NK-92 treated with Interleukin-12 subunit alpha and Interleukin-12 subunit beta, amount 100 ng/mL, for 24 hours (cell line): ENCODE measurements at places on chromosomes 6 and 20.

DNA sequence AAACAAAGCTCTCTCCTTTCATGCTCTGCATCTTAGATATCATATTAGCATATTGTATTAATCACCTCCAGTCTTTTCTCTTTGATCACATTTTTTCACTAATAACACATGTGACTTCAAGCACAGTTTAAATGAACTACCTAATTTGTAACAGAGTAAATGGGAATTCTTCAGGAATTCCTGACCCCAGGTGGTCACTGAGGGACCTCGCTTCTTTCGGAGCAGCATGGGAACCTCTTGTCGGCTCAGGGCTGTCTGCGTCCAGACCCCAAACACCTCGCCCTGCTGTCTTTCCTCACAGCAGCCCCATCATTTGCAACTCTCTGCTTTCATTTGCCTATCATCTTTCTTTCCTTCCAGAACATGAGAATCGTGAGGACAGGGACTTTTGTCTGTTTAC, 103.5 kb downstream of the DACT2 start:
- DNase-seq: no peak

GRCh38 chr6:75481936-75482593, 11.5 kb downstream of the FILIP1 start:
- no peak for DNase-seq

GRCh38 chr20:7161690-7162089, 394.2 kb downstream of the BMP2 start:
- no peak for DNase-seq

DNA sequence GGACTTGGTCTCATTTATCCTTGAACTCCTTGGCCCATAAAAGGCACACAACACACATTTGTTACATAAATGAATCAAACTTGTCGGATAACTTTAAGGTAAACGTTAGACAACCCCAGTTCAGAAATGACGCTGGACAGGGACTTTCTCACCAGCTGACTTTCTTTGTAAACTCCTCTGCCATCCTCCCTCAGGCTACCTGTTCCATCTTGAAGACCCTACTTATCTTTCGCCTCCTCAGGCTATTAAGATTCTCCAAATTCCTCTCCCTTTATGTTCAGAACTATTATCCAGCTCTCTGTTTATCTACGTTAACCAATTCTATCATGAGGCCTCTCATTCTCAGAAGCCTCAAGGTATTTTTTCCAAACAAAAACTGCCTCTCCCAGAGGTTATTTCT, 47.7 kb upstream of the KIF16B start:
- DNase-seq: no peak

- DNase-seq: no peak
Observed at GRCh38 chr20:5085380-5085779, 34.4 kb downstream of the PCNA start.

DNA sequence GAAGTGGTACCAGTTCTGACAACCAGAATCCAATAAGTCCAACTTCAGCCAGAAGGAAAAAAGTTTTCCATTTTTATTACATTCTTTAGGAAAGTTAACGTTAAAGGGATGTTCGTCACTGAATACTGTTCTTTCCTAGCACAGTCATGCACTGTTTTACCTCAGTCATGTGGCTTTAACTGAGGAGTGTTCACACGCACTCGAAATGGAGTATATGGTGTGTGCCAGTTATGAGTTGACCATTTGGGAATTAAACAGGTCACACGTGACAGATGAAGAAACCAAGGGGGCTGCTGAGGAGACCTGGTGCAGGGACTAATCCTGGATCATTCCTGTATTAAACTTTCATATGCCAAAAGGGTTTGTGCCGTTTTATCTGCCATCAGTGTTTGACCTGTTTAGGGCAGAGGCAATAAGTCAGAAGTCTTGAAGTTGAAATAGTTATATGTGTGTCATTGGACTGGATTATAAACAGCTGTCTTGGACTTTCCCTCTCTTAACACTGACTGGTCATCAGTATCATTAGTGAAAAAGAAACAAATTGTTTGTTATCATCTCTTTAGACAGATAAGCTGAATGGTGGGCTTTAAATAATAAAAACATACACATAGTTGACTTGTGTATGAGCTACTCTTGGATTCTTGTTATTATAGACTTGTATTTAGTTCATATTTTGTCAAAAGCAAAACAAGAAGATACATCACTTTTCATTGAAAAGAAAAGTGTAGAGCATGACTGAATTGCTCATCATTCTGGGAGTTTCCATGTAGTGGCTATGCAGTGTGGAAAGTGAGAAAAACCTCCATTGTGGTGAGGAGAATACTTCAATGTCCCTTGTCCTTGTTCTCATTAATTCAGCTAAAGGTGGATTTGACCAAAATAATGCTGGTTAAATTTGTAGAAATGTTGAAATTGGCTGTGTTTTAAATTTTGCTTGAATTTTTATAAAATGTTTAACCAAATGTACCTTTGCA, 123.5 kb upstream of the SAMD5 start:
- no peak for DNase-seq

DNA sequence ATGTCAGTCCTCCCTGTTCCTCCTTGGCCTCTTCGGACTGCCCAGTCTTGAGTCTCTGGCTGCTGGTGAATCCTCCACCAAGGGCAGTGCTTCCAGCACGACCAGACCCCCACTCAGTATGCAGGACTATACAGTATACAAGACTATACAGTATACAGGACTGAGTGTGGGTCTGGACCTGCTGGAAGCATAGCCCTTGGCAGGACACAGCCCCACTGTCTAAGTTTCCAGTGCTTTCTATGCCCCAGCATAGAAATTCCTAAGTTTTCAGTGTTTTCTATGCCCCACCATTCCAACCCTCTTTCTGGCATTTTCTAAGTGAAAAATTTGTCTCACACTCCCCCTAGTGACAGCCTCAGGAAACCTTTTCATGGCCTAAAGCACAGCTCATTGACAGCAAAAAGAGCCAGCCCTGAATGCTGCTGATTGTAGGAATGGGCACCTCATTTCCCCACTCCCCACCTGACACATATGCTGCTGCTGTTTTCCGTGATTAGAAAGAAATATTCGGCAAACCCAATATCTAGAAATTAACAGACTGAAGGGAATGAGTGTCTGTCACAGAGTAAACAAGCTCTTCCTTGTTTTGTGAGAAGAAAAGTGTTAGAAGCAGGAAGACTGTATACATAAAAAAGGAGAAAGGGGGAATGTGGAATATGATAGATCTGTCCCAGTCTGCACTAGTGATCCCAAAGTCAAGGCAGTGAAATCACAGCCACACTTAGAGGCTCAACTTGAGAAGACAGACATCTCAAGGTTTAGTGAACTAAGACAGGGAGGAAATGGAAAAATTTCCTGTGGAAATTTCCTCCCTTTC, 206.9 kb downstream of the IBTK start:
- DNase-seq: no peak

GRCh38 chr6:11810039-11810541, 31.5 kb upstream of the ADTRP start:
- no peak for DNase-seq

- DNase-seq: no peak
Observed at GRCh38 chr20:11168026-11168425, 494.2 kb upstream of the JAG1 start.

DNA sequence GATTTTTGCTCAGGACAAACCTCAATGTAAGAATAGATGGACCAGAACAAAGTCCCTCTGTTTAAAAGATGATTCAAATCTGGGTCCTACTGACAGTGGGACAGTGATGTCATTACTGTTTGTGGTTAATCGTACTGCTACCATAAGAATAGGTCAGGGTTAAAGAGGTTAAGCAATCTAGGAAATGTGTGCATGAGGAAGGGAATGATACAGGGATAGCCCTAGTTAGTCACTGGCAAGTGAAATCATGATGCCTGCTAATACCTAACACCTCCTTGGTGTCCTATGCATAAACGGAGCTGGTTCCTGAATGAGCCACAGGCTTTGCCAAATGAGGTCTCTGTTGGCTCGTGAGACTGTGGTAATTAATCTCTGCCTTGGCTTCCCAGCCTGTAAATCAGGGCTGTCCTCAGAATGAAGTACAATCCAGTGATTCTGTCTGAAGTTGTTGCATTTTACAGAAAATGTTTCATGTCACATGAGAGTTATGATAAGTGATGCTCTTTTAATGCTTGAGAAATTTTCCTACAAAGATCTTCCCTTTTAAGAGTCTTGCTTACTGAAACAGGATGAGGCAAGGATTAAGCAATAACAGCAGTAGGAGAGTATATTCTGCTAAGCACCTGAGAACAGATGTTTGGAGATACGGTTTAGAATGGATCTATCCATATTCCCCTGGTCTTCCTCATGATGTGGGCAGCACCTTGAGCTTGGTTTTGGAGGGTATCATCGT, 3.8 kb downstream of the MEP1A start:
- no peak for DNase-seq

GRCh38 chr20:32497589-32498224, 87.4 kb downstream of the NOL4L start:
- DNase-seq: no peak

- no peak for DNase-seq
Observed at GRCh38 chr6:164247106-164247505, 832.6 kb downstream of the QKI start.

DNA sequence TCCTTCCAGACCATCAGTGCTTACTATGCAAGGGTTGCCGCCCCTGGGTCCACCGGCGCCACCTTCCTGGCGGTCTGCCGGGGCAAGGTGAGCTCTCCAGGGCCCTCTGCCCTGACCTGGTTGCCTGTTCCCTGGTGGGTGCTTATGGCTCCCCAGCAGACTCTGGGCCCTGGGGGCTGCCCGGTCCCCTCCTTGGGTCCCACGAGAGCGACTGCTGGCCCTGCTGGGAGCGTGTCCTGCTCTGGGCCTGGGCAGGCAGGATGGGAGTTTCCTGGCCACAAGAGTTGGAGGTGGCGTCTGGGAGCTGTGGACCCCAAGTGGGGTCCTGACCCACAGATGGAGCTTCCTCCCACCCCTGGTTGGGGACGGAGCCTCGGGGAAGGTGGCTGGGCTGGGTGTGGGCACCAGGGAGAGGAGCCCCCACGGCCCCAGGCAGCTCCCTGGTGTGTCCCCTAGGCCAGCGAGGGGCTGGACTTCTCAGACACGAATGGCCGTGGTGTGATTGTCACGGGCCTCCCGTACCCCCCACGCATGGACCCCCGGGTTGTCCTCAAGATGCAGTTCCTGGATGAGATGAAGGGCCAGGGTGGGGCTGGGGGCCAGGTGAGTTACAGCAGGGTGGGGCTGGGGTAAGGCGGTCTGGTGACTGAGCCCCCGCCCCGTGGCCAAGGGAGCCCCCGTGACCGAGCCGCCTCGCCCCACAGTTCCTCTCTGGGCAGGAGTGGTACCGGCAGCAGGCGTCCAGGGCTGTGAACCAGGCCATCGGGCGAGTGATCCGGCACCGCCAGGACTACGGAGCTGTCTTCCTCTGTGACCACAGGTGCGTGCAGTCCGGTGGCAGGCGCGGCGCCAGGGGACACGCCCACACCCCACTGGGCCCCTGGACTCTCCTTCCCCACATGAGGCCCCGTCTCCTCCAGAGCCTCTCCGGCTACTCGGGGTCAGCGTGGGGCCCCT, 7.1 kb upstream of the TNFRSF6B start:
- no peak for DNase-seq

GRCh38 chr6:143110572-143110971, 49.9 kb downstream of the AIG1 start:
- no peak for DNase-seq

- no peak for DNase-seq
Observed at GRCh38 chr20:41205313-41205712, 68.0 kb downstream of the PLCG1 start.

- peak; percentile 52 for DNase-seq
Observed at GRCh38 chr6:31400467-31401289, 2.7 kb upstream of the MICA start.

DNA sequence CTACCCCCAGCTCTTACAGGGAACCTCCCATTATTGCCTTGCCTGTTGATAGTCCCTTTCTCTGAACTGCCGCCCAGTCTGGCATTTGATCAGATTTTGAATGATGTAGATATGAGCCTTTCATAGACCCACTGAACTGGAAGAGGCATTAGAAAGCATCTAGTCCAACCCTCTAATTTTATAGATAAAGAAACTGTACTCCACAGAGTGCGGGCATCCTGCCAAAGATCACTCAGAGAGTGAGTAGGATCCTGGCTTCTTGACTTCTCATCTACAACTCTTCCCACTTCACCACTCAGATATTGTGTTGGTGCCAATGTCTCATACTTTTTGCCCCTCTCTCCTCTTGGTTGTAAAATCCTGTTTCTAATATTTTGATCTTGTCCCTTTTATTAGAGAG, 179.2 kb upstream of the BMP2 start:
- no peak for DNase-seq

DNA sequence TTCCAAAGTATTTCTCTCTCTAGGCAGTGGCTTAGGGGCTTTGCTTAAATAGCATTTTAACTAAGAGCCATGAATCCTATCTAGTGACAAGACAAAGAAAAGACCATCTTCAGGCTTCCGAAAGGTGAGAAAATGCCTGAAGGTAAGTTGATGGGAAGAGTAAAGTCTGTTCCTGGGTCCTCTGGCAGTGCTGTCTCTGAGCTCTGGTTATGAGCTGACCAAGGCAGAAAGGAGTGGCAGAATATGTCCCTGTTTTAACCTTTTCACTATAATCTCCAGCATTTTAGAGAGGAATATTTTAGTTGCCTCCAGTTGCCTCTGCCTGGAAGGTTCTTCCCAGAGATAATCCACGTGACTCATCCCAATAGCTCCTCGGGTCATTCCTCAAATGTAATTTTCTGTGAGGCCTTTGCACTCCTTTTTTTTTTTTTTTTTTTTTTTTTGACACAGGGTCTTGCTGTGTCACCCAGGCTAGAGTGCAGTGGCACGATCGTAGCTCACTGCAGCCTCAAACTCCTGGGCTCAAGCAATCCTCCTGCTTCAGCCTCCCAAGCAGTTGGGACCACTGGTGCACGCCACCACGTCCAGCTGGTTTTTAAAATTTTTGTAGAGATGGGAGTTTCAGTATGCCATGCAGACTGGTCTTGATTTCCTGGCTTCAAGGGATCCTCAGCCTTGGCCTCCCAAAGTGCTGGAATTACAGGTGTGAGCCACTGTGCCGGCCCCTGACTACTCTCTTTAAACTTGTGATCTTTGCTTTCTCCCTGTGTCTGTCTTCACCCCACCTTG, 3.7 kb upstream of the ARMH2 start:
- no peak for DNase-seq

DNA sequence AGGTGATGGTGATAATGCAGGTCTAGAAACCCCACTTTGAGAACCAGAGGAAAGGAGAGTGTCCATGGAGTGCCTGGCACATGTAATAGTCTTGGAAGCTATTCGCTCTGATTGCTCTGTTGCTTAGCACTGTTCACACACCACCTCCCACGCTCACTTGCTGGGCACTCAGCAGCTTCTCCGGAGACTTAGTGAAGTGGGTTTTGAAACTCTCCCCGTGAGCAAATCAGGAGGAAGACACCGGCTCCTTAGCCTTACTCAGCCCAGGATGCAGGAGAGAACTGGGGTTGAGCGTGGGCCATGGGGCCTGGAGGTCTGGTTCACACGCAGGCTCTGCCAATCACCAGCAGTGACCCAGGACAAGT, 22.2 kb downstream of the BMP7 start:
- DNase-seq: no peak

DNA sequence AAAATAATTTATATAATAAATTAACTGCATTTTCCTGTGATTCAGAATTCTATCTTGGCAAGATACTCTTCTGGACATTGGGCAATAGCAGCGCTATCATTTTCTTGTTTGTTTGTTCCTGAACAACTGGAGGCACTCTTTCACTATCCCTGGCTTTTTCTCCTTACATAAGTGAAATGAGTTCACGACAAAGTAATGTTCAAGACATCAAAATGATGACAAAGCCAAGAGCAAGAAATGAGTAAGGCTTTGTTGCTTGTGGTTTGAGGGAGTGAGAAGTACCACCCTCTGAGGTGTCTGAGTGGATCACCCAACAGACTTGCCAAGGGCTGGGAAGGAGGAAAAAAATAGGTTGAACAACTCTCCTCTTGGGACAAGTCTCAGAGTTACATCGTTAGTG, 466.6 kb upstream of the JAG1 start:
- DNase-seq: no peak
